ENCODE measurements at places on chromosomes 3 and 15.

DNA sequence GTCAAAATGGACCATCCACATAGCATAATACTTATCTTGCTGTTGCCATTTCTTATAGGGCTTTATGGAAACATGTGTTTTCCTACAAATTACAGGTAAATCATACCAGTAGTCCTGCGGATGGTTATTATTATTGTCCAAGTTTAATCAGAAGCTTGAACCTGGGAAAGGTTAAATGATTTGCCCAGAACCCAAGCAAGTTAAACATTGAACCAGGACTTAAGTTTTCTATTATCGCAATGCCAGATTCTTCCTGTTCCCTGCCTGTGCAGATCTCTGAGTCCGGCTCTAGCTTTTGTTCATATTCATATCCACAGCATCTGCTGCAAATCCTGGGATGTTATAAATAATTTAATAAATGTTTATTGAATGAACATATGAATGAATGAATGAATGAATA is 12.5 kb downstream of the LPP start:
- DNase-seq, result no peak

DNA sequence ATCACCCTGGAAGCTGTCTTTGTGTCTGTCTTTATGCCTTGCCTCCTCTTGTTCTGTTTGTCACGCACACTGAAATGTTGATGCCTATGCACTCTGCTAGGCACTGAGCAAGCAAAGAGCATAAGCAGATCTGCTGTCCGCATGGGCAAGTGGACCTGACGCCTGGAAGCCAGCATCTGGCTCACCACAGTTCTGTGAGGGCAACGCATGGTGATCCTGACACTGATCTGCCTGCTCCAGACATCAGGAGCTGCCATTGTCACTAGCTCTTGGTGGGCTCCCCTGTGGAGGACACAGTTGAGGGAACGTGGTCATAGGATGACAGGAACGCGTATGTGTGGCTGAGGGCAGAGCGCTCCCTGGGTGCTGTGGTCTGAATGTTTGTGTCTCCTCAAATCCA is 234.6 kb downstream of the ADAMTS17 start:
- DNase-seq, result no peak

- DNase-seq, result no peak
Observed at GRCh38 chr15:89168316-89168833, 53.0 kb downstream of the RLBP1 start.

- no peak for DNase-seq
Observed at GRCh38 chr3:126083511-126083912, 412 bp downstream of the SLC41A3 start.

DNA sequence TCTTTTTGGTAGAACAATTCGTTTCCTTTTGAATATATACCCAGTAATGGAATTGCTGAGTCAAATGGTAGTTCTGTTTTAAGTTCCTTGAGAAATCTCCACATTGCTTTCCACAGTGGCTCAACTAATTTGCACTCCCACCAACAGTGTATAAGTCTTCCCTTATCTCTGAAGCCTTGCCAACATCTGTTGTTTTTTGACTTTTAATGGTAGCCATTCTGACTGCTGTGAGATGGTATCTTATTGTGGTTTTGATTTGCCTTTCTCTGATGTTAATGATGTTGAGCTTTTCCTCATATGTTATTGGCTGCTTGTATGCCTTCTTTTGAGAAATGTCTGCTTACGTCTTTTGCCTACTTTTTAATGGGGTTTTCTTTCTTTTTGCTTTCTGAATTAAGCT is 270.6 kb upstream of the MEIS2 start:
- no peak for DNase-seq

- no peak for DNase-seq
Observed at GRCh38 chr15:77538027-77538451, 94.7 kb downstream of the LINGO1 start.

- DNase-seq, result no peak
Observed at GRCh38 chr3:127162947-127163645, 29.8 kb upstream of the PRR23E start.

DNA sequence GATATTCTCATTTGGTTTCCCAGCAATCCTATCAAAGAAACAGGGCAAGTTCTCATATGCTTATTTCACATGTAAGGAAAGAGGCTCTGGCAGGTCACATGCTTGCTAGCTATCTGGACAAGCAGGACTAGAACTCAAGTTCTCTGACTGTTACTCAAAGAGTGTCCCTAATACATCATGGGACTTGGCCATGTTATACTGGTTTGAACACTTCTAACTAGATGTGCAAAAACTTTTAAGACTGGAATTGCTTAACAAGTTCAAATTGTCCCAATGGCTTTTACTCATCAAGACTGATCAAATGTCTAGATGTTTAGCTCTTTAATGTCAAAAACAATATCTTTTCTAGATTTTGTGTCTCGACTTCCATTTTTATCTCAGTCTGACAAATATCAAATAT is 6.8 kb downstream of the GATM start:
- DNase-seq, result no peak

Data from right forelimb (tissue), 1 donor.